Neuronal stem cell (in vitro differentiated cells): ENCODE measurements at places on chromosomes 4 and X.

DNA sequence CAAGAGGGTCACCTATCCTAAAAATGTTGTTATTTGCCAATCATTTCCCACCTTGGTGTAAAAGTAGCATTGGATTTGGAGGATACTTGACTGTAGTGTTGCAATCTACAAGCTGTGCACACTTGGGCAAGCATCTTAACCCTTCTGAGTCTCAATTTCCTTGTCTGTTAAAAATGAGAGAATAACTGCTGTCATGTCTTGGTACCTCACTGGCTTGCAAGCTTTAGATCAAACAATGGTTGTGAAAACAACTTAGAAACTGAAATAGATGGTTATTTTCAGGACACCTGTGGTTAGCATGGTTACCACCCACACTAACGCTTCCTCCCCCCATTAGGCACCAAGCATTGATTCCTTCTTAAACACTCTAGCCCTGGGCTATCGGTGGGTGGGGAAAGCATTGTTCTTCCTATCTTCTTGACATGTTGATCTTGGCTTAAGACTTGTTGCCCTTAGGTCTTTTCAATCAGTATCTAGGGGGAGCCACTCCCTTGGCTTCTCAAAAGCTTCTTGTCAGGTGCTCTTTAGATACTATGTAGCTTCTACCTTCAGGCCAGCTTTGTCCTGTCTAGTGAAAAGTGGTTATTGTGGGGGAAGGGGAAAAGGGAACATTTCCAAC is 10.6 kb upstream of the AMOT start:
- DNase-seq: no peak

DNA sequence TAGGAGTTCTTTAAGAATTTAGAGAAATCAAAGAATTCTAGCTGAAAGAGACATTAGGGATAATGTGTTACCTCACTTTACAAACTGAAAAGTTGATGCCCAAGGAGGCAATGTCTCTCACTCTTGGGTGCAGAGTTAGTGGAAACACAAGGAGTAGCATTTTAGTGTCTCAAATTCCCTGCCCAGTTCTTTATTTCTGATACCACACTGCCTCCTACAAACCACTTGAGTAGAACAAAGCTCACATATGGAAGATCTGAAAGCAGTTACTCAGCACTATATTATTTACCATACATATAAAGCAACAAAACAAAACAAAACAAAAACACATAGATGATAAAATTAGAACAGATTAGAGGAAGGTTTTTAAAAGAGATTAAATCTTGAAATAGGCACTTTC is 124.2 kb downstream of the REELD1 start:
- no peak for DNase-seq

- no peak for DNase-seq
Observed at GRCh38 chr4:20109391-20109790, 142.3 kb upstream of the SLIT2 start.

DNA sequence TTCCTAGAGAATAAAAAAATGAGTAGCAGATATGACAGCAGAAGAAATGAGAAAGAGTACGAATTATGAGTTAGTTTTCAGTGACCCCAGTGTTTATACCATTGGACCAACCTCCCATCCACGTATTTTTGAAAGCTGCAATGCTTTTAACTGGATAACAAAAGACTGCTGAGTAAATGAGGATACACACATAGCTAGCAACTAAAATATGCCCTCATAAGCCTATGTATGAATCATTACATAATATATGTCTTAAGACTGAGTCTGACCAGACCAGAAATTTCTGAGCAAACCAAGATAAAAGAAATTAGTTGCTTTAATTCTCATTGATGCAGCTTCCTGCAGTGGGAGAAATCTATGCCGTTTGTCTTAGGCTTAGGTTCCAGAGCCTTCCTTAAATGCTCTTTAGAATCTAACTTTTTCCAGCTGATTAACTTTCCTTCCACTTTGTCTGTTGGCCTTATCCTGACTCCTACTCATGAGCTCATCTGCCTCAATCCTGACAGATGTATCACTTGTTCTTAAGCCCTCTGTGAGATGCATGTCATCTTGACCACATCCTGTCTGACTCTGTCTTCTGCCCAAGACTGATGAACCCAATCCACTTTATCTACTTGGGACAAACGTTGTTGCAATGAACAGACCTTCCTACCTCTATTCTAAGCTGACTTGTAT is 301.4 kb upstream of the AADAT start:
- no peak for DNase-seq

GRCh38 chrX:48972220-48973164 is 848 bp upstream of the KCND1 start:
- DNase-seq: no peak

- no peak for DNase-seq
Observed at GRCh38 chr4:89939546-89939945, 44.9 kb downstream of the MMRN1 start.

GRCh38 chr4:185235843-185236503 is 26.6 kb downstream of the SNX25 start:
- no peak for DNase-seq

- DNase-seq: no peak
Observed at GRCh38 chrX:10697616-10698317, 77.4 kb upstream of the MID1 start.

GRCh38 chr4:155759372-155760252 is 791 bp downstream of the GUCY1B1 start:
- DNase-seq: peak; percentile 47

DNA sequence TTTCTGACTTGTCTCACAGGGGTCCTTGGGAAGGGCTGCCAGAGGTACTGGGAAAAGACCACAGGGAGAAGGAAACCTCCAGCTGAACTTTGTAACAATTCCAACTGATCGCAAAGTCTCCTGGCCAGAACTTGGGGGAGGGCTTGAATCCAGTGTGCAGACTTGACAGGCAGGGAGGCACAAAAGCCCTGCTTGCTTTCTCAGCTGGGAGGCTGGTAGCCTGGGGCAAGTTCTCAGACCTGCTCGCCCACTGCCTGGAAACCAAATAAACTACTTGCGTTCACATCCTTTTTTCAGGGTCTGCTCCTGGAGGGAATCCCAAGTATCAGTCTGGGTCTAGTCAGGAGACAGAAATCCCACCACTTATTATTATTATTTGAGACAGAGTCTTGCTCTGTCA is 48.0 kb upstream of the CASK start:
- DNase-seq: no peak

GRCh38 chr4:5004496-5004895 is 14.8 kb downstream of the CYTL1 start:
- DNase-seq: no peak
